Liver (tissue), 10 donors: ENCODE measurements at places on chromosomes 2 and 18.

GRCh38 chr2:223416815-223417610 is 185.1 kb downstream of the SCG2 start:
- no peak for DNase-seq

DNA sequence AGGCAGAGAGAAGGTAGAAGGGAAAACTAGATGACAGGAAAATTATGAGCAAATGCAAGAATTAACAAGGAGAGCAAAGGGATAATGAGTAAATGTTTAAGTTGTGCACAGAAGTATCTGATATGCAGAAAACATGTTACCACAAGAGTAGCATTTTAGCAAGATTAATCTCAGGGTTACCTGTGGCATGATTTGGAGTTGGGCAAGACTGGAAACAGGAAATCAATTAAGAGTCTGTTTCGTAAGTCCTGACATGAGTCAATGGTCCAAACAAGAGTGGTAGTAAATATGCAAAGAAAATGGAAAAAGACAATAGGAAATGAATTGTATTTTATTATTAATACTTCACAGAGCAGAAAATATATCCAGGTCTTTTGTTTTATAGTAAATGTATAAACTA is 17.3 kb upstream of the MTX2 start:
- no peak for DNase-seq

- no peak for DNase-seq
Measured at GRCh38 chr2:170523506-170523905, 191.6 kb upstream of the SP5 start.

- no peak for DNase-seq
Measured at GRCh38 chr2:1227274-1227900, 185.9 kb upstream of the TPO start.

GRCh38 chr18:56314396-56314795 is 324.0 kb downstream of the TXNL1 start:
- DNase-seq, result no peak

GRCh38 chr2:222754324-222754930 is 83.0 kb downstream of the MOGAT1 start:
- no peak for DNase-seq

- no peak for DNase-seq
Measured at GRCh38 chr2:129016972-129017371, 698.3 kb upstream of the HS6ST1 start.

DNA sequence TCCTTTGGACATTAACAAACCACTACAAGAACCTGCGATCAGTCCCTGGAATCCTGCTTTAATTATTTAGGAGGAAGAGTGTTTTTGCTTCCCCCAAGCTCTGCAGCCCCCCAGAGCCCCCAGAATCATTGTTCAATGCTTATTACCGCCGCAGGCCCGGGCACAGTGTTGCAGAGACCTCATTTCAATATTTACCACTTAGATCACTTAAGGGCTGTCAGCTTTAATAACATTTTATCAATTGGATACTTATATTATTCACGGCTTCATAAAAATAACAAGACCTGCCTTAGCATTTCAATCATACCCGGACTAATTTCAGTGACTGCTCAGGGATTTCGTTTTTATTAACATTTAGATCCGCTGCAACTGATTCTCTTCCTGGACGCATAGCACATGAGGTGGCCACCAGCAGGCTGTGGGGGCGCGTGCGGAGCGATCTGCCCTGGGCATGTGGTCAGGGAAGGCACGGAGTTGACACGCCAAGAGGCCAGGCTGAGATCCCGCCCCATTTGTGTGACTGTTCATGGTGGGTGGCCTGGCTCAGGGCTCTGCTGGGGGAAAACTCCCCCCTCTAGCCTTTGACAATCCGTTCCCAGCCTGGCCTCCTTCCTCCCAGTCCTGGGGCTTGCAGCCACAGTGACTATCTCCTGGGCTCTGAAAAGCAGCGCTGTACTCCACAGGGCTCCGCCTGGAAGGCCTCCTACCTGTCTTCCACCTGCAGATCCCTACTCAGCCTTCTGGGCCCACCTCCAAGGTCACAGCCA is 267.6 kb downstream of the SRBD1 start:
- DNase-seq, result peak; percentile 24

GRCh38 chr2:61011678-61012077 is 5.8 kb upstream of the PEX13 start:
- DNase-seq, result no peak

DNA sequence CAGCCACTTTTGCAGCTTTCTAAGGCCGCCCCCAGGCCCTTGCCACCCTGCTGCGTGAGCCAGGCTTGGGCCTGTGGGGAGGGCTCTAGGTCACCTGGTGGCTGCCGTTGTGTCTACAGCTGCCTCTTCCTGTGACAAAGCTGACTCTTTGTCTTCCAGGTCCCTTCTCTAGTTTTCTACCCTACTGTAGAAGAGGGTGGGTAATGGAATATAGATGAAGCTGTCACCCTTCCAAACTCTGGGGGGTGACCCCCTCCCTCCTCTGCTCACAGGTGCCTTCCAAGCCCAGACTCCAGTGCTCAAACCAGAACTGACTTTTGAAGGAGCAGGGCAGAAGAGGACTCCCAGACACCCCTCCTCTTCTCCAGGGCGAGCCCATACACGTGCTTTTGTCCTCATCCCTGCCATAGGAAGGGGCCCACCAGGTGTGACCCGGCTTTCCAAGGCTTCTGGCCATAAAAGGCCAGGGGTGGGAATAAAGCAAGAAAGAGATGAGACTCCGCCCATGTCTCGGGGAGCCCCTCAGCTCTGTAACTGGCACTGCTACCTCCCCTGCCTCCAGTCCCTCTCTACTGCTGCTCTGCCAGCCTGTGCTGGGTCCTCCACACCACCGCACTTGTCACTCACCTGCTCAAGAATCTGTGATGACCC is 17.9 kb upstream of the SDC1 start:
- DNase-seq, result no peak

DNA sequence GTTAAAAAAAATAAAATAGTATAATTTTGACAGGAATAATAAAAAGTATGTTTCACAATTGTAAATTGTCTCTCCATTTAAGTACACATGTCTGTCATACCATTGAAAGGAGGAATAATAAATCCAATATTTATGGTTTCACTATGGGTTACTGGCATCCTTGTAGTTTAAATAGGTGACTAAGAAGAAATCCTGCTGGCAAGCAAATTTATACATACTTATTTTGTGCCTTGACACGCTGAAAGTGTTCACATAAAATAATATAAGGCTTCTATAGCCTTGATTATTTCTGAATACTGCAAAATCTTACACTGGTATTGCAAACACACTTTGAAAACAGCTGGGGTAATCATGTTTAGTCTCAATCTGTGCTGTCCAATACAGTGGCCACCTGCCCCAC is 138.3 kb upstream of the ETAA1 start:
- DNase-seq, result no peak

GRCh38 chr2:8174641-8175257 is 507.1 kb upstream of the ID2 start:
- DNase-seq, result no peak

DNA sequence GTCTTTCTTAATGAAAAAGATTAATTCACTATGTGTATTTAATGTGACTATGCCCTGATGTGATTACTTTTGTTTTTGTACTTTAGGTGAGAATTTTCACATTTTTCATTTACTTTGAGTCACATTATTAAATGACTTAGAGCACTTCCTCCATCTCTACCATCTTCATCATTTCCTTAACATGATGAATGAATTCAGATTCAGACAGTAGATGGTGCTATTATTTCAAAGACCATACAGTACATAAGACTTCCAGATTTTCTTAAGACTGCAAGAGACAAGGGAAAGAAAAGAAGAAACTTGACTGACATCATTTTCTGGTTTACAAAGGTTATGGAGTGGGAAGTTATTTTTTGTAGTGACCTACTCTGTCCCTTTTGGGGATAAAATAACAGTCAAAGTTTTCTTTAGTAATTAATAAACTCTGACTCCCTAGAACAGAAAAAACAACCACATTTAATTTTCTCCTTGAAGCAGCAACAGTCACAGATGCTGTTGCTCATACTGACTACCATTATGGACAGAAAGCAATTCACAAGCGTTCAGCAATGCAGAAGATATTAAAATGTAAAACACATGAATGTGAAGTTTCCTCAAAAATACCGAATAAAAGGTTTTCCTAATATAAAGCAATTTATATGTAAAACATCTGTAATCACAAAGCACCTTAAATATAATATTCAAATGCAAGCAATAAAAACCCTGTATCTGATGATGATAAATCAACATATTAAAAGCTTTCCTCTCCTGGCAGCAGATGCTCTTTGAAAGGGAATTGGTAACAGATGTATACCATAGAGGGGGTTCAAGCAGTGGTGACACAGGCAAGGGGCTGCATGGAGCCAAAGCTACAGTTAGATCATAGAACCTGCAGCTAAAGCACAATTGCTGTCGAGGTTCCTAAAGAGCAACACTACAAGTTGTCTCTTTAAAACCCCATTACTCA is 1010.9 kb upstream of the NXPH2 start:
- no peak for DNase-seq

DNA sequence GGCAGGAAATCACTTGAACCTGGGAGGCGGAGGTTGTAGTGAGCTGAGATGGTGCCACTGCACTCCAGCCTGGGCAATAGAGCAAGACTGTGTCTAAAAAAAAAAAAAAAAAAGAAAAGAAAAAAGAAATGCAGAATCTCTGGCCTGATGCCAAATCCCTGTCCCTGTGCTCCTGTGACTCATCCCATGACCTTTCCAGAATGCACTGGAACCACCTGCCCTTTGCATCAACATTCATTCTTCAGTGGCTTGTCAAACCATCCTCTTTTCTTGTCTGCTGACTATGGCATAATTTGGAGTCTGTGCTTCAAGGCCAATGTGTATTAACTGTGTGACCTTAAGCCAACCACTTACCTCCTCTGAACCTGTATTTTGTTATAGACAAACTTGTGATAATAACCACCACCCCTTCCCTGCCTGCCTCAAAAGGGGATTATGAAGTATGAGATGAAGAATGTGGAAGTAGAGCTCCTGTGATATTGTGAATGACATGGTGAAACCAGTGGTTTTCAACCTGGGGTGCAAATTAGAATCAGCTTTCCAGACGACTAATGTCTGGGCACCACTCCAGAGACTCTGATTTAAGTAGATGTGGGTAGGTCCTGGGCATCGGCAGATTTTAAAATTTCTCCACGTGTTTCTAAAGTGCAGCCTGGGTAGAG is 189.3 kb downstream of the CLIP4 start:
- no peak for DNase-seq

- no peak for DNase-seq
Measured at GRCh38 chr2:65550246-65550645, 117.8 kb upstream of the SPRED2 start.

DNA sequence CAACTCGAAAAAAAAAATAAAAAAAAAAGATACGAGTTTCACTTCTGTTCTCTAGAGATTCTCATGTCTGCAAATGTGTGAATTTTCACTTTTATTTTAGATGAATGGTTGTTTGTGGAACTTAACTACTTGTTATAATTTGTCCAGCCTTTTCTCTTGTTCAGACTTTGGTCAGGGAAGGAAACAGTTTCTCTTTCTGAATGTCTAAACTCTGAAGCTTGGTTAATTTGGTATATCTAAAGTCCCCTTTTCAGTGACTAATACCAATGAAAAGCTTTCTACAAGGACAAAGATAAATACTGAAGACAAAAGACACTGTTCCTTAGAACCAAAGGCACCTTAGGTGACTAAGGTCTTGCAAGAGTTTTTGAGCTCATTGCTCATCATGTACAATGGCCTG is 144.4 kb upstream of the PIEZO2 start:
- no peak for DNase-seq

DNA sequence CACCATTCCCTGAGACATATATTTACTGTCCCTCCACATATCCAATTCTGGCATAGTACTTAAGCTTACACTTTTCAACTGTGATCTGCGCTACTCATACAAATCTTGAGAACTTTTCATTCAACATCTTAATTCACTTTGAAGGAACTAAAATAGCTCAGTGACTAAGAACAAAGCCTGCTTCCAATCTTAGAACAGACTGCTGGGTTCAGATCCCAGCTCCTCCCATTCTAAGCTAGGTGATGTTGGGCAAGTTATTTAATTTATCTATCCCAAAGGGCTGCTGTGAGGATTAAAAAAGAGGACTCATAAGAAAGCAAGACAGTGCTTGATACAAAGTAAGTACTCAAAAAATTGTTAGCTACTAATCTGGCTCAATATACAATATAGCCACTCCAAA is 57.9 kb downstream of the UGP2 start:
- DNase-seq, result no peak

GRCh38 chr2:173793709-173794565 is 171.2 kb downstream of the SP3 start:
- no peak for DNase-seq

- no peak for DNase-seq
Measured at GRCh38 chr2:16828828-16829160, 163.2 kb upstream of the CYRIA start.

DNA sequence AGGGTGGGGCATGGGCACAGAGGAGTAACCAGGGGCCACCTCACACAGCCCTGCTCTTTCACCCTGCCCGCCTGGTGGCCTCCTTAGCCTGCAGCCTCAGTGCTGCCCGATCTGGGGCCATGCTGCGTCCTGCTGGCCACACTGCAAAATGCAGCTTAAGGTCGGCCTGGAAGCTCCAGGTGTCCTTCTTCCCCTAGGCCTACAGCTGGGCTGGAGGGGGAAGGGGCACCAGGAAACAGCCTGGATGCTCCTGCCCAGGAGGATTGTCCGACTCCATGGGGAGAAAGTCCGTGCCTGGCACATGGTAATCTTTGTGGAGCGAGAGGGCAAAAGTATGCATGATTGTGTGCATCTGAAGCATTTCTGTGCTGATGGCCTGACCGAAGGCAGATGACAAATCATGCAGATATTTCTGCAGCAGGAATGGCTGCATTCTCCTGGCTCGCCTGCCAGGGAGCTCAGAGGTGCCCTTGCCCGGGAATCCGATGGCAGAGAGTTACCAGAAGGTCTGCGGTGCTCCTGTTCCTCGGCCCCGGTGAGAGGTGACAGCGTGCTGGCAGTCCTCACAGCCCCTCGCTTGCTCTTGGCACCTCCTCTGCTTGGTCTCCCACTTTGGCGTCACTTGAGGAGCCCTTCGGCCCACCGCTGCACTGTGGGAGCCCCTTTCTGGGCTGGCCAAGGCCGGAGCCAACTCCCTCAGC is 12.8 kb upstream of the ALPP start:
- no peak for DNase-seq

GRCh38 chr2:211453311-211453887 is 897.0 kb downstream of the CPS1 start:
- no peak for DNase-seq

DNA sequence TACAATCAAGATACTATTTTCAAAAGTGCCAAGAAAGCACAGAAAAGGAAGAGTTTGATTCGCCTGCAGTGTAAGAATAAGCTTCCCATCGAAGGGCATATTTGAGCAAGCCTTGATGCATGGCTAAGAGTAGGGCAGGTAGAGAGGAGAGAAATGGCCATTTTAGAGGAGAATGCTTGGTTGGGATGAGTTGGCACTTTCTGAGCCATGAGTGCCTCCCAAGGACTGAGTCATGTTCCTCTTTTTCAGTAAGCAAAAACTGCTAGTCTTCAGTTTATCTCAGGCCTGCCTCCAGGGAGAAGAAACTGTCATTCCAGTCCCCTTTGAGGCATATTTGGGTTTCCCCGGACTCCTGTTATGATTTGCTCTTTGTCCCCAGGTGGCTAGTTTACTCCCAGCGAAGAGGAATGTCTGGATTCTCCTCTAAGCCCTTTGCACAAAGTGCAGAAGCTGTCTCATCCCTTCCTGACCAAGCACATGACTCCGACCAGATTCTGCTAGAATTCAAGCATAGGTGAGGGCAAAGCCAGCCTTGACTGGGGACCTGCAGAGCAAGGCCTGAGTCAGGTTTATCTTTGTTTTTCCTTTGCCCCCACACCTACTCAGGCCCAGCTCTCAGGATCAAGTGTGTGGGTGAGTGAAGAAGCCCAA is 115.2 kb downstream of the TTC32 start:
- DNase-seq, result no peak
